ENCODE measurements at places on chromosomes 7 and 10.

DNA sequence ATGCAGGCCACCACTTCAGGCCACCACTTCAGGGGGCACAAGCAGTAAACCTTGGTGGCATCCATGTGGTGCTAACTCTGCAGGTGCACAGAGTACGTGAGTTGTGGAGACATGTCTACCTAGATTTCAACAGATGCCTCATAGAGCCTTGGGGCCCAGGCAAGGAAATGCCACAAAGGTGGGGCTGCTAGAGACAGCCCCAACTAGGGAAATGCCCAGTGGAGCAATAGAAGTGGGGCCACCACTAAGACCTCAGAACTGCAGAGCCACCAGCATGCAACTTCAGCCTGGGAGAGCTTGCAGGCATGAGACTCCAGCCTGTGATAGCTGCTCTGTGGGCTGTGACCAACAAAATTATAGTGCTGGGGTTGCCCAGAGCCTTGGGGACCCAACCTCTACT is 107.6 kb downstream of the DNAJC1 start:
- no peak overlapping the region for H3K4me3 ChIP-seq
- H3K4me1 ChIP-seq, result no peaks in the 10 kb centered on the region
- no peaks in the 10 kb centered on the region for H3K36me3 ChIP-seq
- H3K27me3 ChIP-seq, result no peaks in the 10 kb centered on the region
- no peak for DNase-seq

DNA sequence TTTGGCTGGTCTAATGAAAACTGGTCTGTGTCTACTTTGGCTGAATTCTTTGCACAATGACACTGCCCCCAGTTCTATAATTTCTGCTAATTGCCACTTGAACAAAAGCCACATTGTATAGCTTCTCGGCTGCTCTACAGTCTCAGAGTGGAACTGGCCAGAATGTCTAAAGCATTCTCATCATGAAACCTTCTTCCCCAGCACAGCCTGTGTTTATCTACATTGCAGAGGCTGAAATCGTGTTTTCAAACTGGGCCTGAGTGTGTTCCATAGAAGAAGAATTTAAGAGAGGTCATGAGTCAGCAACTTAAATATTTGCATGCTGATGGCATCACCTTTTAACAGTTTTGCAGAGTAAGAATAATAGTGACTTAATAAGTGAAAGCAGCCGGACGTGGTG is 177.2 kb downstream of the BUB3 start:
- no peak overlapping the region for H3K4me3 ChIP-seq
- no peak overlapping the region for H3K27ac ChIP-seq
- H3K27me3 ChIP-seq, result no peaks in the 10 kb centered on the region
- no peaks in the 10 kb centered on the region for H3K4me1 ChIP-seq
- DNase-seq, result no peak

- no peaks in the 10 kb centered on the region for H3K36me3 ChIP-seq
- H3K27ac ChIP-seq, result no peak overlapping the region
- H3K27me3 ChIP-seq, result no peaks in the 10 kb centered on the region
- peak overlapping the region; percentile 90 for H3K4me3 ChIP-seq
These were observed 1.3 kb downstream of the CYTH3 start for GRCh38 chr7:6271060-6271658.

DNA sequence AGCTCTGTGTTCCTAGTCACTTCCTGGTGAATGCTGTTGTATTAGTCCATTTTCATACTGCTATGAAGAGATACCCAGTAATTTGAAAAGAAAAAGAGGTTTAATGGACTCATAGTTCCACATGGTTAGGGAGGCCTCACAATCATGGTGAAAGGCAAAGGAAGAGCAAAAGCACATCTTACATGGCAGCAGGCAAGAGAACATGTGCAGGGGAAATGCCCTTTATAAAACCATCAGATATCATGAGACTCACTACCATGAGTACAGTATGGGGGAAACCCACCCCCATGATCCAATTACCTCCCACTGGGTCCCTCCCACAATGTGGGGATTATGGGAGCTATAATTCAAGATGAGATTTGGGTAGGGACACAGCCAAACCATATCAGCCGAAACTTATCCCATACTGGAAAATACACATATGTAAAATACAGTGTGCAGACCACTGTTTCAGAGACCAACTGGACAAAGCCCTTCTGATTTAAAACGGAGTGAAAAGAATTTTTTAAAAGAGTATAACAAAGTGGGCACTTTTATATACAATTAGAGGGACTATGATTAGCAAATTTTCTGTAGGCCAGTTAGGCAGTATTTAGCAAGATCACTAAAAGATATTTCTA is 8.0 kb downstream of the CYREN start:
- no peak for DNase-seq
- no peaks in the 10 kb centered on the region for H3K27me3 ChIP-seq
- peaks cover 27% of the 10 kb centered on the region for H3K36me3 ChIP-seq
- no peak overlapping the region for H3K27ac ChIP-seq

DNA sequence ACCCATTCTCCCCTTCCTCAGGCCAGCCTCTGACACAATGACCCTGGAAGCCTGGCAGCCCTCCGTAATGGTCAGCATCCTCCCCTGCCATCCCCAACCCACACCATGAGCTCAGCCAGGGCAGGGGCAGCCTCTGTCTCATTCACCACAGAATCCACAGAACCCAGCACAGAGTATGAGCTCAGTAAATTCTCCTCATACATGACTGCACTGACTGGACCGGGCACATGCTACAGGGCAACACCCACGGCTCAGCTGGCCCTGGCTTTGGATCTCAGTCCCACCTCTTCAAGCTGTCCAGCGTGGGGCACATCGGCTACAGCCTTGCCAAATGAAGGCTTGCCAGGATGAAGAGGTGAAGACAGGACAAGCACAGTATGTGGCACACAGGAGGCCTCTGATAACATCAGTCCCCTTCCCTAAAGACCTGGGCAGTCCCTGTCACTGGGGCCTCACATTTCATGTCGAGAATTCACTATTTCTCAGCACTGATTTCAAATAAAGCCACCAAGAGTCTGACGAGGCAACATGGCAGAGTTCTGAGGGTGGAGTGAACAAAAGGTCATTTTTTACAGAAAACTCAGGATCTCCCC is 7.9 kb downstream of the GPRIN2 start:
- H3K27ac ChIP-seq, result no peak overlapping the region
- no peak overlapping the region for H3K4me3 ChIP-seq

DNA sequence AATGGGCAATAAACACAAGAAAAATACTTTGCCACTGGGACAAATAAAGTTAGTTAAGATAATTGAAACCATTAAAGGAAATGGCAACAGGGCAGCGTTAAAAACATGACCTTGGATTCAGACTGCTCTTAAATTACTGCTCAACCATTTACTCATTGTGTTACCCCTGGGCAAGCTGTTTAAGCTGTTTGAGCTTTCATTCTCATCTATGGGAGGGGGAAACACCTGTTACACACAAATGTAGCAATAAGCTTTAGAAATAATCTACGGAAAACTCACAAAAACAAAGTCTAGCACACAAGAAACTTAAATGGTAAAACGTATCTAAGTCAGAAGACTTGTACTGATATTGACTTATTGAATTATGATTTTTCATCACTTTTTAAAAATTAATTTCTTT is 137.1 kb downstream of the KMT2E start:
- no peaks in the 10 kb centered on the region for H3K36me3 ChIP-seq
- no peak overlapping the region for H3K27ac ChIP-seq
- H3K4me1 ChIP-seq, result peaks cover 7% of the 10 kb centered on the region
- DNase-seq, result no peak
- no peak overlapping the region for H3K4me3 ChIP-seq

GRCh38 chr10:7505196-7505595 is 94.4 kb upstream of the SFMBT2 start:
- no peak for DNase-seq
- H3K4me1 ChIP-seq, result no peaks in the 10 kb centered on the region
- no peak overlapping the region for H3K4me3 ChIP-seq
- peaks cover 12% of the 10 kb centered on the region for H3K27me3 ChIP-seq
- no peaks in the 10 kb centered on the region for H3K36me3 ChIP-seq

DNA sequence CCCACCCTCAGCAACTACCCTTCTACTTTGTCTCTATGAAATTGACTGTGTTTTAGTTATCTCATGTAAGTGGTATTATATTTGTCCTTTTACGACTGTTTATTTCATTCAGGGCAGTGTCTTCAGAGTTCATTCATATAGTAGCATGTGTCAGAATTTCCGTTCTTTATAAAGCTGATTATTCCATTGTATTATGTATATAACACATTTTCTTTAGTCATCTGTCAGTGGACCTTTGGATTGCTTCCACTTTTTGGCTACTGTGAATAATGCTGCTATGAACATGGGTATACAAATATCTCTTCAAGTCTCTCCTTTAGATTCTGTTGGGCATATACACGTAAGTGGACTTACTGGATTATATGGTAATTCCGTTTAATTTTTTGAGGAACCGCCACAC is 14.5 kb downstream of the SLF2 start:
- 0 out of 2 replicates have a peak, but pooled peaks cover 9% of the 10 kb centered on the region for H3K36me3 ChIP-seq
- H3K27me3 ChIP-seq, result no peaks in the 10 kb centered on the region
- no peak for DNase-seq
- no peak overlapping the region for H3K4me3 ChIP-seq
- H3K4me1 ChIP-seq, result peaks cover 18% of the 10 kb centered on the region
- no peak overlapping the region for H3K27ac ChIP-seq

DNA sequence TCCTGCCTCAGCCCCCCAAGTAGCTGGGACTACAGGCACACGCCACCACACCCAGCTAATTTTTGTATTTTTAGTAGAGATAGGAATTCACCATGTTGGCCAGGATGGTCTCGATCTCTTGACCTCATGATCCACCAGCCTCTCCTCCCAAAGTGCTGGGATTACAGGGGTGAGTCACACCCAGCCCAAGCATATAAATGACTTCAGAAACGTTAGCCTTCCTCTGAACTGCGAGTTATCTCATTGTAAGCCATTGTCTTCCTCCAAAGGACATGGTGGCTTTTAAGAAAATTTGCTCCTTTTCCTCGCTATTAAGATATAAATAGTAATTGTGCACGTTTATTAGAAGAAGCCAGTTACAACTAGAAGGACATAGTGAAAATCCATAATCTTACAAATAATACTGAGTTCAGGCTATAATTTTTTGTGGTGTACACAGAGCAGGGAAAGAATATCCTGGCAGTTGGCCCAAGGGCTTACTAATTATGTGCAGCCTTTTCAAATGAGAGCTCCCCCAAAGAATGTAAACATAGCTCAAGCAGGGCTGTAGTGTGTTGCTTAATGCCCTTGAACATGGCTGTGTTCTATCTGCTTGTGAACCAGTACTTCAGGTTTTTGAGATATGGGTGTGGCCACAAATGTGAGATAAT is 495.8 kb downstream of the PARD3 start:
- H3K36me3 ChIP-seq, result 0 out of 2 replicates have a peak, but pooled peaks cover 4% of the 10 kb centered on the region
- DNase-seq, result peak; percentile 88
- H3K4me3 ChIP-seq, result no peak overlapping the region
- H3K27ac ChIP-seq, result peak overlapping the region; percentile 49
